MV-4-11 (cell line): ENCODE measurements at places on chromosomes 12 and 14.

DNA sequence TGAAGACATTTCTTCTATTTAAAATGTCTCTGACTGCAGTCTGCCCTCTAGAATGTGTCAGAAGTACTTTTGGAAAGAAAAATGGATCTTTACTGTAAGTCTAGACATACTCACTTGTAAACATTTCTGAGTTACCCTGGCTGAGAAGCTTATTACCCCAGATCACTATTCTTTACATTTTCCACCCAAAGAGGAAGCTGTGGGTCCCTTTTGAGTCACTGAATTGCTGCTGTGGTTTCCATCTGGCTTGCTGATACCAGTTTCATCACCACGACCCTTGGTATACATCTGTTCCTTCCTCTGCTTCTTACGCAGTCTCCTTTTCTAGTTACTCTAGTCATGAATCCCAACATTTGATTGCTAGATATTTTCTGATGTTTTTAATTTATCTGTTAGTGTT, 20.2 kb upstream of the CLEC4D start:
- peak; percentile 99 for DNase-seq

- DNase-seq = no peak
These were observed 1008.4 kb downstream of the SLC6A15 start for GRCh38 chr12:83904175-83904574.

GRCh38 chr14:36268121-36268520, 52.3 kb downstream of the MBIP start:
- no peak for DNase-seq

GRCh38 chr12:102964872-102965271, 7.4 kb downstream of the ASCL1 start:
- no peak for DNase-seq

- DNase-seq = no peak
These were observed 249.2 kb upstream of the BTG1 start for GRCh38 chr12:92394895-92395294.
